GM13976 (cell line): ENCODE measurements at places on chromosomes 16 and 17.

GRCh38 chr17:40540448-40540847 is 24.8 kb downstream of the CCR7 start:
- no peak for DNase-seq

DNA sequence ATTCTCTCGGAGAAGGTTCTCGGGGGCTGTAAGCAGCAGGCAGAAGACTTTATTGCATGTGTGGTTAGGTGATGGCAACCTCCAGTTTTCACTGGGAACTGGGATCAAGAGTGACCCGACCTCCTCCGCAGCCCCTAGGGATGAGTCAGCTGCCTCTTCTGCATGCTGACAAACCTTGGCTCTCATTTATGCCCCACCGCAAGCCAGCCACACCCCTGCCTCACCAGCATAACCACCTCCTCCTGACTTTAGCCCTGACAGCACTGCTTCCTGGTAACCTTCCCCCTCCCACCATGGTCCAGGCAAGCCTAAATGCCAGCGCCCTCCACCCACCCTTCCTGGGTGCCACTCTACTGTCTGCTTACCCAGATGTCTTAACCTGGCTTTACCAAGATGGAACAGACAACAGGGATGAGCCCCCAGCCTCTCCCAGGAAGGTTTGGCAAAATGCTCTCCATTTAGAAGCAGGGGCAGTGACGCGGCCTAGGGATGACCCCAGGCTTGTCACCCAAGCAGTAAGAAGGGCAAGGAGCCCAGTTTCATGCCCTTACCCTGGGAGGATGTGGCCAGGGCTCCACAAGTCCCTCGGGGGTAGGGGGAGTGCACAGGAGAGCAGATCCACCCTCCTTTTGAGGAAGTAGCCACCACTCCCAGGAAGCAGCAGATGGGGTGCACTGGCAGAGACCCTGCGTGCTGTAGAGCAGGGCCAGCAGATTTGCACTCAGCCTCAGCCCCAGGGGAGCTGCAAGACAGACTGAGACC is 73.5 kb downstream of the GOSR1 start:
- DNase-seq: no peak

DNA sequence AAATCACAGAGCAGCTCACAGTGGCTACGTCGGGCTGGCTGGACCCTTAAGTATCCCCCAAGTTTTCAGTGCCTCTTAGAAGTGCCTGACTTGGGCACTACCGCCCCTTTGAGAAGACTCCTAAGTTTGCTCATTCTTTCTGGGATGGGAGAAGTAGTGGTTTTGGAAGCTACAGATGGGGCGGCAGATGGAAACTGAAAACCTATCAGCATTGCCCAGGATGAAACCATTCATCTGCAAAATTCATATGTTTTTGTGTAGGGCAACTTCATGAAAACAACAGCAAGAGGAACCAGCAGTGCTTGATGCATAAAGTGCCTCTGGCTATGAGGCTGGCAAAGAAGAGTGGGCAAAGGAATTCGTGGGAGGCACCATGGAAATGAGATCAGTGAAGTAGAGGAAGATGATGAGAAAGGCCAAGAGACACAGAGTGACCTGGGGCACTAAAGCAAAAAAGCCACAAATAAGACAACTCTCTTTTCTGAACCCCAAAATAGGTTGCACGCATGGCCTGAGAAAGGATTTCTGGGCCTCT is 277.1 kb downstream of the XYLT1 start:
- no peak for DNase-seq

DNA sequence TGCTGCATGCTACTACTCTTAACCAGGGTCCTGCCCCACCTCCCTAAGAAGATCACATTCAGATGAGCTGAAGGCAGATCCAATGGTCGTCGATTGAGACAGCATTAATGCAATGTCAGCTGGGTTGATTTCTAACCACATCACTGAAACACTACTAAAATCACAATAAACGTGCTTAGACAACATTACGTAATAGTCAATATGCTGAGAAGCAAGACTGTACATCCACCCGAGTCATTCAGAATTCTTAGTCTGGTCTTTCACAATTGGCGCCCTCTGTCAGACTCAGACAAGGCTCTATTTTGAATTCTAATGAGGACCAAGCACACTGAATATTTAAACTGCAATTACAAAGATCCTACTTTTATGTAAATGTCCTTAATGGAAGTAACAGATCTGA is 205.2 kb downstream of the STX8 start:
- DNase-seq: no peak

- peak; percentile 94 for DNase-seq
Observed at GRCh38 chr16:30092373-30093010, 768 bp upstream of the TBX6 start.

DNA sequence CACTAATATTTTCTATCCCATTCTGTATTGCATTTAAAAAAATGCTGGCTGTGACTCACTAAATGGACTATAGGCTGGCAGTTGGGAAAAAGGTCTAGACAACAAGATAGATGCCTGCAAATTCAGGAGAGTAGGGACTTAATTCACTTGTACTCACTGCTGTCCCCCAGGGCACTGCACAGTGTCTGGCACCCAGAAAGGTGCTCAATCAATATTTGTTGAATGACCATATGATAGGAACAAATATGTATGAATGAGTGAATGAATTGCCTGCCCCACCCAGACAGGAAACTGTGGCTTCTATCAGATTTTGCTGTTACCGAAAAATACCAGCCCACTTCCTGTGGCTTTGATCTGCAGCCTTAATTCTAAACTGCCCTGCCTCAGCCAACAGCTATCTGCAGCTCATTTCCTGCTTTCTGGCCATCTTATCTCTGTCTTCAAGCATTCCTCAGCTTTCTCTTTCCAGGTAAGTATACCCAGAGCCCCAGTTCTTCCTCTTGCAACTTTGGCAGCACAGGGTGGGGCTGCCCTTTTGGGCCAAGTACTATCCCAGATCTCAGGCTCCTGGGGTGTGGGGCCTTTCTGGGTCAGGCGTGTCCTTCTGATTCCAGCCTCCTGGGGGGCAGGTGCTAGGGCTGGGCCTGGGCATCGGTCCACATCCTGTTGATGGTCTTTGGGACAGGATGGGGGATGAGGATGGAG is 15.3 kb upstream of the TNS4 start:
- peak; percentile 79 for DNase-seq

DNA sequence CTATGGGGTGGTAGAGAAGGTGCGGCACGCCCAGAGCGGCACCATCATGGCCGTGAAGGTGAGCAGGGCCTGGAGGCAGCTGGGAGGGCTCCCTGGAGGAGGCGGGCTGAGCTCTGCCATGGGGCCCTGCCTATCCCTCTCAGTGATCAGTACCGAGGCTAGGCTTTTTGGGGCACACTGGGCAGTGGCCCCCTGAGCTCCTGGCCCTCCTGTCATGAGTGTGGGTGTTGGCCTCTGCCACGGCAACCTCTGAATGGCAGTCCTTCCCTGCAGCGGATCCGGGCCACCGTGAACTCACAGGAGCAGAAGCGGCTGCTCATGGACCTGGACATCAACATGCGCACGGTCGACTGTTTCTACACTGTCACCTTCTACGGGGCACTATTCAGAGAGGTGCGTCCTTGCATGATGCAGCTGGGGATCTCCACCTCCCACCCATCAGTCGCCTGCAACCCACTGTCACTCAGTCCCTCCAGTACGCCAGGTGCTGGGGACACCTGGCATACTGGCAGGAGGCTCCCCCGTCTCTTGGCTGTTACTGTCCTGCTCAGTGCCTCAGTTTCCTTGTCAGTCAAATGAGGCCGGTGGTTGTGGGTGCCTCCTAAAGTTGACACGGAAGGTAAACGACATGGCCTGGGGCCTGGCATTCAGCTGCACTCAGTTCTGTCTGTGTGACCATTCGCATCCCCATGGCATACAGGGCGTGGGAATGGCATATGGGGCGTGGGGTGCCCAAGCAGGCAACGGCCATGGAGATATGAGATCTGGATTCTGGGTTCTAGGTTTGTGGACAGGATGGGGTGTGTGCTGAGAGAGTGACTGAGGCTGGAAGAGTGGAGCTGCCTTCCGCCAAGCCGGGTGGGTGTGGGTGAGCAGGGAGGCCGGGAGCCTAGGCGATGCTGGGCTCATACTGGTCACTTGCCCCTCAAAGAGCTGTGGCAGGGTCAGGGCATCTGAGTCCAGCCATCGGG is 16.4 kb downstream of the MAP2K3 start:
- DNase-seq: no peak

DNA sequence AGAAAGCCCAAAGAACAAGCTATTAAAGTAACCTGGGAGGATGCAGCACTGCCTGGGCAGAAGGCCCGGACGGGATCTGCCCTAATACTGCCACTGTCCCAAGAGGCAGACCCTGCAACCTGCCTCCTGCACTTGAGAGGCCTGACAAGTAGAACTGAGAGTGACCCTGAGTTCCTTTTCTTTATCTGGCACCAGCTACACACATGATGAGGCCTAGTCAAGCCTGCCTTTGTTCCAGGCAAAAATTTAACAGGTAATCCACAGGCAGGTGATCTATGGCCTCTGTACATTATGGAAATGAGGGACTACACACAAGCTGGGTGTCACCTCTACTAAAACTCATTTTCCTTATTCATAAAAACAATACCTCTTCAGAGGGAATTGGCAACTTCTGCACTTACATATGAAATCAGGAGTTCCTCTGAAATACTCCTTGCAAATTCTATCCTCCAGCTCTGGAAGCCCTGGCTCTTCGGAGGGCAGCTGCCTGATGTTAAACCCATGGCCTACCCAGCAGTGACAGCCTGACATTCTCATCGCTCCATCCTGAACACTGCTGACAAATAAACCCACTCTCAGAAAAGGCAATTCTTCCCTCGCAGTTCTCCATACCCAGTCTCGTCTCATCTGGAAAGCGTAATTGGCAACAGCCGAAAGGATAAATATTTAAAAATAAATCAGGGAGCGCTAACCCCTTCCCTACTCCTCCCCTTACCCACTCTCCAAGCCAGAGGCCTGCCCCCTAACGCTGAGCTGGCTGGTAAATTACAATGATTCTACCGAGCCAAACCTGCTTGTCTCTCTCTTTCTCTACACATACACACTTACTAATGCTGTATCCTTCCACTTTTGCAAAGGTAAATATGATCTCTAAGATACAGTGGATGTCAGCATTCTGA is 2.5 kb upstream of the ZFHX3 start:
- DNase-seq: no peak

GRCh38 chr17:64964796-64965195 is 45.5 kb upstream of the LRRC37A3 start:
- no peak for DNase-seq

GRCh38 chr17:12024327-12024726 is 3.6 kb downstream of the MAP2K4 start:
- no peak for DNase-seq

DNA sequence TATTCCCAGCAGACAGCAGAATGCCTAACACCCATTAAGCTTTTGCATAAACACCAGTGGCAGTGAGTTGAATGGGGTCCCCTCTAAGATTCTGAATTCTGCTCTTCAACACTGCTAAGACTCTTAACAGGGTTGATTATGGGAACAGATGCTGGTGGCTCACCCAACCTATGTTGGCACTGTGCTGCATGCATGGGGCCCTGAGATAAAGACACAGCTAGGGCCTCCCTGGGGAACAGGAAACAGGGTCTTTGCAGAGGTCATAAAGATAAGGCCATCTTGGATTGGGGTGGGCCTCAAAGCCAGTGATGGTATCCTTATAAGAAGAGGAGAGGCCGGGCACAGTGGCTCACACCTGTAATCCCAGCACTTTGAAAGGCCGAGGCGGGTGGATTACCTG is 190.8 kb downstream of the SLC39A11 start:
- DNase-seq: no peak

- DNase-seq: no peak
Observed at GRCh38 chr17:63274146-63274545, 172.0 kb downstream of the CYB561 start.

GRCh38 chr16:6725634-6726331 is 606.9 kb upstream of the RBFOX1 start:
- DNase-seq: no peak

DNA sequence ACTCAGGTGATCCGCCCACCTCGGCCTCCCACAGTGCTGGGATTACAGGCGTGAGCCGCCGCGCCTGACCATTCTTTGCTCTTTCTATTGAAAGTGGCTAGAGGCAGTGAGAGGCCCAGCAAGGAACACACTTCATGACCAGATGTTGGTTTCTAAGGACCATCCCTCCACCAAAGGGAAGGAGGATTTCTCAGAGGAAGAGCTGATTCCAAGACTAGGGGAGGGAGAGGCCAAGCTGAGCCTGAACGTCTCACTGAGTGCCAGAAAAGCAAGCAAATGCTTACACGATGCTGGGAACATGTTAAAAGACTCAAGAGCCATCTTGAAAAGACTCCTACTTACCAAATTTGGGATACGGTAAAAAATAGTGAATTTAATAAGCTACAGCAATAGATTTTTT is 79.2 kb downstream of the MRM3 start:
- no peak for DNase-seq

DNA sequence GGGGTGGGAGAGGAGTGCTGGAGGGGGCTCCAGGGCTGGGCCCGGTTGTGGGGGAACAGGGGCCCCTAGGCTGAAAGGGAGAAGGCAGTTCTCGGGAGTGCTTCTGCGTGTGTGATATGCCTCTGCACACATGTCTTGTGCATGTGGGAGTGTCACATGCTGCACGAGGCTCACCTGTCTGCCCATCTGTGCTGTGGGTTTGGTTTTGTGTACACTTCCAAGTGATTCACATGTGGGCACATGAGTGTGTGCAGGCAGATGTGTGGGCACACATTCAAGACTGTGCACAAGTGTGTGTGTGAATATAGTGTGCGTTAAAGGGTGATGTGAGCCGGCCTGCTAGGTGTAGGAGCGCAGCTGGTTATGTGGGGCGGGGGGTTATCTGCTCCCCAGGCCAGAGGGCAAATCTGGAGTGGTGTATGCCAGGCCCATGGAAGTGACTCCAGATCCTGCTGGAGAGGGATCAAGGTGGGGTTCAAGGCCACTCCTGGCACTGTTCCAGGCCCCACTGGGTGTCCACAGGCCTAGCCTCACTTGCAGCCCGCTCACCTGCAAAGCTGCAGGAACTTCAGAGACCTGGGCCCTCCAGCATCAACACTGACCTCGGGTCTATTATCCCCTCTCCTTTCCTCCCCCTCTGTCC is 3.8 kb upstream of the BAHCC1 start:
- no peak for DNase-seq

DNA sequence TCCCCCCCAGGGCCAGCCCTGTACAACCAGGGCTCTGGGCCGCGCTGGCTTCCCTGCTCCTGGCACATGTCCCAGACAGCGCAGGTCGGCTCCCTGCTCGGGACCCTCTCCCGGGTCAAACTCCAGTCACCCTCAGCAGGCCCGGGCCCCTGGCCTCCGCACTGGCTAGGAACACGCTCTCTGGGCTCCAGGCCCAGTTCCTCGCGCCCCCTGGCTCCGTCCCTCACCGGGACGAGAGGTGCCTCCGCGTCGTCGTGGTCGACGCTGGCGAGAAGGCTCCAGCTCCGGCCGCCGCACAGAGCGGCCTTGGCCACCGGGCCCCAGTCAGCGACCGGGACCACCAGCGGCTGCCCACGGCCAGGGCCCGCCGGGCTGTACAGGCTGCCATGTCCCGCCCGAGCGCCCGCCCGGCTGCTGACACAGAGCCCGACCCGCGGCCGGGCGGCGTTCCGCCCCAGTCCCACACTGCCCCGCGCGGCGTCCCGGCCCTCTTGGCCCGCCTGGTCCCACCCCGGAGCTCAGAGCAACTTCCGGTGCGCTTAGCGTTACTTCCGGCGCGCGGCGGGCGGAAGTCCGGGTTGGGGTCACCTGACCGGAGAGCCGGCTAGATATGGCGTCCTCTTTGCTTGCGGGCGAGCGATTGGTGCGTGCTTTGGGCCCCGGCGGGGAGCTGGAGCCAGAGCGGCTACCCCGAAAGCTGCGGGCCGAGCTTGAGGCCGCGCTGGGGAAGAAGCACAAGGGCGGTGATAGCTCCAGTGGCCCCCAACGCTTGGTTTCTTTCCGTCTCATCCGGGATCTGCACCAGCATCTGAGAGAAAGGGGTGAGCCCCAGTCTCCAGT is at the start of gene POLDIP2:
TSS of gene POLDIP2 (minus strand) at position 467 of the 840 bp plus-strand sequence. CDS start at position 388, 79 bp downstream.
- DNase-seq: peak; percentile 98
